ENCODE measurements at places on chromosomes 12 and 14. TPM values are rescaled to one million over a fixed set of nuclear protein-coding genes. Genes with fewer than 3 reads are reported as not detected.

- no peak for DNase-seq
Measured at GRCh38 chr12:62530596-62530995, 64.0 kb downstream of the MON2 start.

GRCh38 chr14:23478109-23478759 is 8.7 kb downstream of the NGDN start:
- peak; percentile 54 for DNase-seq

GRCh38 chr12:43840338-43840737 is 4.5 kb downstream of the TMEM117 start:
- DNase-seq = no peak

DNA sequence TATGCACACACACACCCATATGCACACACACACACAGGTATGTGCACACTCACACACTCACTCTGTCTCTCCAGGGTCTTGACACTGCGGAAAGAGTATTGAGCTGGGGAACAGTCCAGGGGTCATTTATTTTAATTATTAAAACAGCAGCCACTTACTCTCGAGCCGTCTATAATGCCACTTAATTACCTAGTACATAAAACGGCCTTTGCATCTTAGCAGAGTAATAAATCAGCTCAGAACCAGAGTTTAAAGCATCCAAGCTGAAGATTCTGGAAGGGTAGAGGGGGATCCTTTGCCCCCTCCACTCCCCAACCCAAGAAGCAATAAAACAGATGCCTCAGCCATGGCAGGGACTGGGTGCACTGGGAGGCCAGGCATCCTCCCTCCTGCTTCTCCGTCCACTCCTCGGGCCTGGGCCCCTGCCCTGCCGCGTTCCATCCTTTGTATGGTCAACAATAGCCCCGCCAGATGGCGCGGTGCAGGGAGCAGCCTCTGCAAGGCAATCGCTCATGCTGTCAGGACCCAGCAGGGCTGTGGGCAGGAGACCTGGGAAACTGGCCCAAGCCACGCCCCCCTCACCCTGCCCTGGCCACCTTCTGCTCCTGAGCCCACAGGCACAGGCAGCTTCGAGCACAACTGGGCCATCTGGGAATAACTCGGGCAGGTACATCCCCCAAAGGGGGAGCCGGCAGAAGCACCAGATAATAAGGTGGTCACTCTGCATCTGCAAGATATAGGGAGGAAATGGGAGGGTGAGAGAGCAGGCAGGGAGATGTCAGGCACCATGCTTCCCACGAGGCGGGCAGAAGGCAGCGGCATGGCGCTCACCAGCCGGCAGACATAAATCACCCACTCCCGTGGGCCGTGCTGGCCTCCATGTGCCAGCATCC is 40.9 kb downstream of the CCDC85C start:
- DNase-seq = peak; percentile 72

- no peak for DNase-seq
Measured at GRCh38 chr12:69097619-69098368, 141.6 kb upstream of the CPSF6 start.

ADAMTS20 gene
- total RNA-seq = not detected

- no peak for DNase-seq
Measured at GRCh38 chr14:70018713-70019211, 139.5 kb downstream of the SMOC1 start.

GRCh38 chr14:34199585-34199984 is 248.7 kb upstream of the EGLN3 start:
- DNase-seq = no peak

DICER1 gene
- total RNA-seq = 27.8 TPM

IFI27L2 gene
- 5.2 TPM for total RNA-seq

- DNase-seq = peak; percentile 83
Measured at GRCh38 chr12:89225401-89225800, 126.9 kb downstream of the DUSP6 start.

PRR4 gene
- 0.51 TPM for total RNA-seq

HOTAIR gene
- not detected for total RNA-seq

HEBP1 gene
- 20.5 TPM for total RNA-seq

KIF5A gene
- under 0.01 TPM for total RNA-seq

GRCh38 chr14:103815253-103815652 is 32.1 kb downstream of the PPP1R13B start:
- DNase-seq = no peak

DNA sequence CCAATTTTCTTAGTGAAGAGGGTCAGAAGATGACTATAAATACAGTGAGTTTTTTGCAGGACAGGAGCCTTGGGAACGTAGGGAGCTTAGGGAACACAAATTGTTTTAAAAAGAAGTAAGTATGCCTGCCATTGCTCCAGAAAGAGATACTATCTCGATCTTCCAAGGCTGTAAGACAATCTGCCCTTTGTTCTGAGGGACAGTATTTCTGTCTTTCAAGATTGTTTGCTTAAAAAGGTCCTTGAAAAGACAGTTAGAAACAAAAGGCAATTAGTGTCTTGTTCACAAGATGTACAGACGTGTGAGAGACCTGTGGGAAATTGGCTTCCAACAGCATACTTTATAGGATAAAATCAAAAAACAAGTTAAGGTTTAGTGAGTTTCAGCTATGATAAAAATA is 321.2 kb upstream of the FAR2 start:
- no peak for DNase-seq

- DNase-seq = peak; percentile 38
Measured at GRCh38 chr12:51388069-51388799, 3.0 kb downstream of the GALNT6 start.

RASAL1 gene
- total RNA-seq = not detected

DNA sequence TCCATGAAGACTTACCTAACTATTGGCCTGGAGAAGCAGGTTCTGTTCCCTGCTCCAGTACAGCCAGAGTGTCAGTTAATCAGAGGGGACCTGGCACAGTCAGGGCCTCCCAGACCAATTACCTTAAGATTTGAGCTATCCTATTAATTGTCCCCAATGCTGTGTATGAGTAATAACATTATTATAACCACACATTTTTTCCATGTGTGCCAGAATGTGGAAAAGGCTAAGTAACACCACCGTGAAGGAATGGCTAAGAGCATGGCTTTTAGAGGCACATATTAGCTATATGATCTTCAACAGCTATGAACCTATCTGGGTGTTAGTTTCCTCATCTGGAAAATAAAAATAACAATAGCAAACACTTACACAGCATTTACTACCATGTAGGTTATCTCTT is 111.1 kb upstream of the RAP1B start:
- no peak for DNase-seq

PAPOLA gene
- 100 TPM for total RNA-seq

DNA sequence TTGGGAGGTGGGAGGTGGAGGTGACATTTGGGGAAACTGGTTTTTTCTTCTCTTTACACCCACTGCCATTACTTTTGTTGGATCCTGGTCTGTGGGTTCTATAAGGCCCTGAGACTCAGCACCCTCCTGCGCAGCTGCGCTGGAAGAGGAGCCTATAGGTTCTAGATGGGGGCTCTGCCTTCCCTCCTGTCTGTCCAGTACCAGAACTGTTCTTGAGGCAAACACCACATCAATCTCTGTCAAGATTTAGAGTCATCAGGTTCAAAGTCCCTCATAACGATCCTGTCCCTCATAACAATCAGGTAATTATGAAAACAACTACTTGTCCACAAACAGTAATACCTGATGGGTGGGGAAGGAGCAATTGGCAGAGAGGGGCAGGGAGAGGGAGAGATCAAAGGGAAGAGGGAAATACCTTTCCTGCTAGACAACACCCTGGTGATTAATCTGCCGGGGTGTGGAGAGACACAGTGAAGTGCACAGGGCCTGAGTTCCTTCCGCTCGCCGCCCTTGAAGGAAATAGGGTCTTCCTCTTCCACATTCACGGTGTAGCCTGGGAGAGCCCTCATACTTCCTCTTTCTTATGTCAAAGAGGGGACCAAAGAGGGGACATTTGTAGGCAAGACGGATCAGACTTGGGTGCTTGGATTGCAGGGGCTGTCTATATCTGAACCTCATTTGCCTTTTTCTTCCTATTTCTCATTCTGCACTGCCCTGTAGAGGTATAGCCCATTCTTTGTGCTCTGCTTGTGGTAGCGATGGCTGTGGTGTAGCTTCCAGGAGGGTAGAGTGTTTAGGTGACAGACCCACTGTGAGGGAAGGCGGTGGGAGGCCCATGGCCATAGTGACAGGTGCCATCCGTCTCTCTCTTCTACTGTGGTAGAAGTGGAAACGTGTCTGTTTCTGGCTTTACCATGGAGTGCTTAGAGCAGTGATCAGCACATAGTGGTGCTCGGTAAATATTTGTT is 12.6 kb downstream of the GPRC5A start:
- DNase-seq = no peak

DNA sequence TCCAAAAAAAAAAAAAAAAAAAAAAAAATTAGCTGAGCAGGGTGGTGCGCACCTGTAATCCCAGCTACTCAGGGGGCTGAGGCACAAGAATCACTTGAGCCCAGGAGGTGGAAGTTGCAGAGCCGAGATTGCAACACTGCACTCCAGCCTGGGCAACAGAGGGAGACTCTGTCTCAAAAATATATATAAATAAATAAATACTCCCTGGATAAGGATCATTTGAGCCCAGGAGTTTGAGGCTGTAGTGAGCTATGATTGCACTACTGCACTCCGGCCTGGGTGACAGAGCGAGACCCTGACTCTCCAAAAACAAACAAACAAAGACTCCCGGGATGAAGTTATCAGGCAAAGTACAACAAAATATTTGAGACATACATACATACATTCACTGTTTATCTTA is 3.3 kb upstream of the NAA25 start:
- no peak for DNase-seq

- peak; percentile 36 for DNase-seq
Measured at GRCh38 chr12:124456652-124457152, 110.7 kb downstream of the NCOR2 start.
